Endothelial cell (in vitro differentiated cells): ENCODE measurements at places on chromosomes 16 and 17.
A peak's percentile ranks its signal among the peaks of the same experiment; 100 is the strongest.

DNA sequence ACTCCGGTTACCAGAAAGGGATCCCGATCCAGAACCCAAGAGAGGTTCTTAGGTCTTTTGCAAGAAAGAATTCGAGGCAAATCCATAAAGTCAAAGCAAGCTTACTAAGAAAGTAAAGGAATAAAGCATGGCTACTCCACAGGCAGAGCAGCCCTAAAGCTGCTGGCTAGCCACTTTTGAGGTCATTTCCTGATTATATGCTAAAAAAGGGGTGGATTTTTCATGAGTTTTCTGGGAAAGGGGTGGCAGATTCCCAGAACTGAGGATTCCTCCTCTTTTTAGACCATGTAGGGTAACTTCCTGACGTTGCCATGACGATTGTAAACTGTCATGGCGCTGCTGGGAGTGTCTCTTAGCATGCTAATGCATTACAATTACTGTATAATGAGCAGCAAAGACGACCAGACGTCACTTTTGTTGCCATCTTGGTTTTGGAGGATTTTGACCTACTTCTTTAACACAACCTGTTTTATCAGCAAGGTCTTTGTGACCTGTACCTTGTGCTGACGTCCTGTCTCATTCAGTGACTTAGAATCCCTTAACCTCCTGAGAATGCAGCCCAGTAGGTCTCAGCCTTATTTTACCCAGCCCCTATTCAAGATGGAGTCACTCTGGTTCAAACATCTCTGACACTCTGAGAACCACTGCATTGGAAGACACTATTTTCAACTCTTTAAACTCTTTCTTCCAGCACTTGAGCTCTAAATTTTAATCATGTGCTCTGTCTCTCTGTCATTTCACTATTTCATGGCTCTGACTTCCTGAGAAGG is 203.6 kb upstream of the CACNG3 start:
- no peak for DNase-seq

DNA sequence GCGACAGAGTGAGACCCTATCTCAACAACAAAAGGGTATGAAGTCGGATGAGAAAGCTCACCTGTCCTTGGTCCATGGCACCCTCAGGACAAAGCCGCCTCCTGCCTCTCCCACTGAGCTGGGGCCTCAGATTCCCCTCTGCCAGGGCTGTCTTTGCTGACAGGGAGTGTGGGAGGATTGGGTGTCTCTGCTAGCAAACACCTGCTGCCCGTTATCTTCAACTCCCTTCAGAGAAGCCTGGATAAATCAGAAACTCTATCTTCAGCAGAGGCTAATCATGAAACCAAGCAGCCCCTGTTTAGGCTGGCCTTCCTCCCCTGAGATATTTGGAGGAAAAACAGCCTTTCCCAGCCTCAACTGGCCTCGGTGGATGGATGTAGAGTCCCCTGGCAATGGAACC is 36.3 kb upstream of the CDH1 start:
- DNase-seq: no peak

GRCh38 chr16:89391-90302 is 11.6 kb downstream of the MPG start:
- no peak for DNase-seq

DNA sequence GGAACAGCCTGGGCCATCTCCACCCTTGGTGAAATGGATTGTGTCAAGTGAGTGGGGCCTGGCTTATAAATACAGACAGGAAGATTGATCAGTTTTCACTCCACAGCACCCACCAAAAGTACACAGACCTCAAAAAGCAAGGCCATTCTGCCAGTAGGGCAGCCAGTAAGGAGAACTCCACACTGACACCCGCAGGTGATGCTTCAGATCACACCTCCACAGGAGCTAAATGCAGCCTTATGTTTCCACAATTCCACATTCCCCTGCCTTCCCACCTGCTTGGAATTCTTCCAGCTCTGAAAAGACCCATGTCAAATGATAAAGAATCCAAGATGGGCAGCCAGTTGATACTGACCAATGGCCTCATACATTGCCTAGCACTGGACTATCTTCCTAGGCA is 191.1 kb downstream of the ZFHX3 start:
- DNase-seq: peak; percentile 33

DNA sequence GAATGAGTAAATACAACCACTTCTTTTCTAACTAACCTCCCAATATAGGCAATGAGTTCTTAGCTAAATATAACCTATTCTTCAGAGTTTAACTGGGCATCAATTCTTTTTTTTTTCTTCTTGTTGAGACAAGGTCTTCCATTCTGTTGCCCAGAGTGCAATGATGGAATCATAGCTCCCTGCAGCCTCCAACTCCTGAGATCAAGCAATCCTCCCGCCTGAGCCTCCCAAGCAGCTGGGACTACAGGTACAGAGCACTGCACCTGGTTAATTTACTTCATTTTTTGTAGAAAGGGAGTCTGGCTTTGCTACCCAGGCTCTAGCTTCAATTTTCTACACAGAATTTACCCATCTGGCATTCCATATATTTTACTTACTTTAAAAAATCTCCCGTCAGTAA is 1.1 kb downstream of the METTL16 start:
- DNase-seq: no peak

- peak; percentile 59 for DNase-seq
Measured at GRCh38 chr16:56950881-56951771, 10.6 kb upstream of the CETP start.

GRCh38 chr17:58153046-58153445 is 4.9 kb downstream of the OR4D1 start:
- no peak for DNase-seq

GRCh38 chr16:12507366-12507765 is 296.3 kb downstream of the CPPED1 start:
- no peak for DNase-seq

- peak; percentile 86 for DNase-seq
Measured at GRCh38 chr17:50550661-50551432, 3.9 kb downstream of the SPATA20 start.

- peak; percentile 26 for DNase-seq
Measured at GRCh38 chr17:38705523-38705802, 390 bp downstream of the MLLT6 start.
